ENCODE measurements at places on chromosomes 6 and 20.
A peak's percentile ranks its signal among the peaks of the same experiment; 100 is the strongest.

DNA sequence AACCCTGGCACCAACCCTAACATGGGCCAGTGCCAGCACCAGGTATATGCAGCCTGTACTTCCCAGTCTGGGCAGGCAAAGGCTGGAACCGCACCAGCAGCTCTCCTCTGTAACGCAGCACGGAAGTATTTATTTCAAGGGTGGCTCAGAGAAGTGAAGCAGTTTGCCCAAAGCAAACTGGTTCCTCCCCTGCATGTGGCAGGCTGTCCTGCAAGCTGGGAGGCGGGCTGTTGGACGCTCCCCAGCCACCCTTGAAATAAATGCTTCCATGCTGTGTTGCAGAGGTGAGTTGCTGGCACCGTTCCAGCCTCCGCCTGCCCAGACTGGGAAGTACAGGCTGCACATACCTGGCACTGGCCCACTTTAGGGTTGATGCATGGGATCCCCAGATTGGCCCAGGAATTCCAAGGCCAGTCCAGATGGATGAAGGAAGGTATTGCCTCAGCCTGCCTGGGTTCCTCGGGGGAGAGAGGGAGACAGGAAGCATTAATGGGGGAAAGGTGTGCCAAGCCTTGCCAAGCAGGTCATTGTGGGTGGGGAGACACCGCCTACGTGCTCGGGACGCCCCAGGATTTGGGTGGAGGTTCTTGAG is 49.8 kb downstream of the PPARD start:
- DNase-seq = no peak

GRCh38 chr6:163122365-163122764 is 292.2 kb upstream of the QKI start:
- DNase-seq = no peak

- DNase-seq = no peak
Measured at GRCh38 chr6:163180874-163181541, 233.5 kb upstream of the QKI start.

DNA sequence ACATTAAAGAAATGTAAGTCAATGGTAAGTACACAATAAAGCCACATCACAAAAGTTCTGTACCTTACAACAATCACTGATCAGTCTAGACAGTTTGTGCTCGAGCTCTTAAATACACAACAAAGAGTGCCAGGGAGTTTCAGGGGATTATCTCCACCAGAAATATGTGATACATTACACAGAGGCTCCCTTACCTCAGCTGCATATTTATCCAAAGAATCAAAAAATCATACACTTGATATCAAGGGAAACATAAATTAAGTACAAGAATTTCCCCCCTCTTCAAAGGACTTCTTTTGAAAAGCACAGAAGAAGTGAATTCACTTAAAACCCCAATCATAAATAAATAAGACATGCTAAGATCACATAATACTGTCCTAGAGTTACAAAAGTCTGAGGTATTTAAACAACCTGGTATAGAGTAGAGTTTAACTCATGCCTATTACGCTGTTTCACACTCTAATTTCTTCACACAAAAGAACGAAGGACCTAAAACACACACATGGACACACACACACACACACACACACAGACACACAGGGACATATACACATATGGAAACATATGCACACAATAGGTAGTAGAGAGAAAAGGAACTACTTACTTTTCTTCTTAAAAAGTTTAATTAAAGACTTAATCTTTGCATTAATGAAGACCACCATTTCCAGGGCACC is 528 bp downstream of the NHSL1 start:
- no peak for DNase-seq

GRCh38 chr6:125824946-125825771 is 34.4 kb downstream of the NCOA7 start:
- no peak for DNase-seq

GRCh38 chr6:32222333-32223230 is 1.3 kb downstream of the NOTCH4 start:
- no peak for DNase-seq

- DNase-seq = no peak
Measured at GRCh38 chr6:33628401-33628964, 7.4 kb downstream of the ITPR3 start.

GRCh38 chr6:139164001-139164400 is 29.1 kb downstream of the HECA start:
- DNase-seq = no peak

DNA sequence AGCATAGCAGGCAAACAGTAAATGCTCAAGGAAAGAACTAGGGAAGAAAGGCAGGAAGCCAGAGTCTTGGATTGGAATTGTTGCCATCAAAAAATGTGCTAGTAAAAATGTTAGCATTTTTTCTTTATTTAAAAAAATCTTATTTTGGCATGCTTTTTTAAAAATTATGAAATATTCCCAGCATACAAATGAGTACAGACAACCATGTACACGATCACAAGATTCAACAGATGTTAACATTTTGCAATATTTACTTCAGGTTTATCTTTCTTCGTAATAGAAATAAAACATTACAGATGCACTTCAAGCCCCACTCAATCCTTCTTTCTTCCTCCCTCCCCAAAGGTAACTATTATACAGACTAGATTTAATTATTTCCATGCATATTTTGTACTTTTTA is 27.4 kb upstream of the NOP56 start:
- no peak for DNase-seq

GRCh38 chr6:75155631-75156030 is 50.2 kb downstream of the COL12A1 start:
- no peak for DNase-seq

DNA sequence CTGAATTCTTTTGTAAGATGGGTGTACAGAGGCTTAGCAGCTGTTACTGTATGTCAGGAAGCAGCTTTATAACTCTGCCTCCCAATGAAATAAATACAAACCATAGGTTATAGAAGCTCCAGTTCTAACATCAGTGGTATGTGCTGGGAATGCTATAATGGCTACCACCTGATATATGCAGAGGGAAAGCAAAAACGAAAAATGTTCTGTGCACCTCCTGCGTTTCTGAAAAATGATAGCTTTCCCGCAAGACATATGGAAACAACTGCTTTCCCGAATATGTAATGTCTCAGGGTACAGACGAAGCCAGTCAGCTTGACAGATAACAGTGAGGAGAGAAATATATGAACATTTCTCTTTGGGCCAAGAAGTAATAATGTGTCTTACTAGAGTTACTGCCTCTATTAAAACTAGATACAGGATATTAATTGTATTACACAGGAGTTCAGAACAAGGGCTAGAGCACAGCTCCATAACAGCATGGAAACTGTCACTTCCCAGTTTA is 517.0 kb upstream of the NRSN1 start:
- no peak for DNase-seq

DNA sequence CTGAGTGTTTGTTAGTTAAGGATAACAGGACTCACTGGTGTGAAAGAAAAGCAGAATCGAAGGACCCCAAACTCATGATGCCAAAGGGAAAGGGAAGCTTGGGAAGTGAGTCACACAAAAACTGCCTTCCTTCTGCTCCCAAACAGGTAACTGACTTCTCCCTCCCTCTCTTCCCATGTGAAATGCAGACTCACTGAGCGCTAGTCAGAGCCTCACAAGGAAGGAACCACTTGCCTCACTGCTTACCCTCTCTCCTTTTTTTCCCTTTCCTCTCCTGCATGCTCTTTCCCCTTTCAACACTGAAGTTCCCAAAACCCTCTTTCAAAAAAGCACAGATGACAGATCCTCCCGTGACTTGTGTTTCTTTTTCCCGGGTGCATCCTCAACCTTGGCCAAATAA is 56.4 kb downstream of the LYRM4 start:
- DNase-seq = no peak

- DNase-seq = no peak
Measured at GRCh38 chr6:41557335-41557734, 11.2 kb downstream of the FOXP4 start.

DNA sequence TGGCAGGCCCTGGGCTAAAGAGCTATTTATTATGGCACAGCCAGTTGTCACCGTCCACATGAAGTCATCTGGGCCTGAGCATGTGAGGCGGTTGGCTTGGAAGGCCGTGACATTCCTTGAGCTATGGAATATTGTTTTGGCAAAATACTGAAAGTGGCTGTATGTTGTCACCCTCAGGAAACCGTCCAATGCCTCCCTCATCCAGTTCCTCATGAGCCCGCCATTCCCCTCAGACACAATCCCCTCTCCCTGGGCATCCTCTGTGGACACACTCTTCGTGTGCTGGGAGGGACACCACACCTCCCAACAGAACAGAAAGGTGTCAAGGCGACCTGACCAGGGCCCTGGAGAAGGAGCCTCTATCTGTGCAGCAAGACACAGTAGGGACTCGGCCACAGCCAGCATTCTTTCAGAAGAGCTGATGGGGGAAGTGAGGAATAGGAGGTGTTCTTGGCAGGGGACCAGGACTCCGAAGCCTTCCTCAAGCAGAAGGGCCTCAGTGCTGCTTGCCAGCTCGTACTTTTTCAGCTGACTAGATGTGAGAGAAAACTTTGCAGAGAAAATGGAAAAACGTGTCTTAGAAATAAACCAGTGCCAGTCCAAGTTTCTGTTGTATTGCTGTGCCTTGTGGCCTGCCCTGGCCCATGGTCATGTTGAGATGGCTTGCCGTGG is 120.5 kb downstream of the SOD2 start:
- no peak for DNase-seq

DNA sequence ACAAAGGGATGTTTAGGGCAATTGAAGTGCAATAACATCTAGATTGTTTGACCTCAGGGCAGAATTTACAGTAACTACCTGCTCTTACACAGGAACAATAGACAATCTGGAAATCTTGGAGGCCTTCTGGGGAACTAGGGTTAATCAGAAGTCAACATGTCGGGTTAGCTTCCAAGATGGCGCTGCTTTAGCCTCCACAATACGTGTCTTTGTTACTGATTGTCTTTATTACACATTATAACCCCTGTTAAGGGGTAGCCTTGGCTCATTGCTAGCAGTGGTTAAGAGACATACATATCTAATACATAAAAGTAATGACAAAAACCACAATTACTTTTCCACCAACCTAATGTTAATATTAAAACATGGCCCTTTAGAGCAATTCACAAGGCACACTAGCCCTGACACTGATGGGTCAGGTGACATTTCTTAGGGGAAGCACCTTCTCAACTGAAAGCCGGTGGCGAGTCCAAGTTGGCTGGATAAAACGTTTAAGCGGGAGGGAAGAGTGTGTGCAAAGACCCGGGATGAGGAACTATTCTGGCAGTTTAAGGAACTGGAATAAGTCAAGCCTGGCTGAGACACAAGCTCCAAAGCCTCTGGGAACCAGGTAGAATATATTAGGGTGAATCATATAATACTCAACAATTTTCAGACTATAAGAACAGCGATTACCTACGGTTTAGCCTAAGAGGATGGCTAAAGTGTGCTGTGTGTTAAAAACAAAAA is 236.9 kb downstream of the BCAS1 start:
- DNase-seq = no peak

DNA sequence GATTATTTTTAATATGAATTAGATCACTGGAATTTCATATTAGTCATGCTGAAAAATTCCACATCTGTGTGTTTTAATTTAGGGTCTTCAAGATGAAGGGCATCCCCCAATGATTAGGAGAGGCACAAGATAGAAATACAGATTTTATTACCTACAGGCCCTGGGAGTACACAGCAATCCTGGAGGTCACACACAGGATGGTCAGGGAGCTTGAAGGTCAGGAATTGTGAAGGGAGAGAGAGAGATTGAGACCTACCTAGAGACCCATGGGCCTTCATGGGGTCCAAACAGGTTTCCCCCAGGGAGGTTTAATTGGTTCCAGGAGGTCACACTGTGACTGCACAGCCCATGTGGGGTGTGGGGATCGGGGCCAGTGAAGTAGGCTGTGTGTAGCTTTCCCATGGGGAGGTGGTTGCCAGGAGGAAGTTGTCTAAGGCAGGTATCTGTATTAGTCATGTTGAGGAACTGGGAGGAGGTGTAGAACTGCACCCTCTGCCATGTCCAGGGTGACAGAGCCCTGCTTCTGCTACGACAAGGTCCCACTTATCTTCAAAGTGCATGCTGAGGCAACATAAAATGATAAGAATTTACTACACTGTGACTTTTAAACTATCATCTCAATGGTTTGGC is 18.3 kb downstream of the SNX9 start:
- DNase-seq = no peak

DNA sequence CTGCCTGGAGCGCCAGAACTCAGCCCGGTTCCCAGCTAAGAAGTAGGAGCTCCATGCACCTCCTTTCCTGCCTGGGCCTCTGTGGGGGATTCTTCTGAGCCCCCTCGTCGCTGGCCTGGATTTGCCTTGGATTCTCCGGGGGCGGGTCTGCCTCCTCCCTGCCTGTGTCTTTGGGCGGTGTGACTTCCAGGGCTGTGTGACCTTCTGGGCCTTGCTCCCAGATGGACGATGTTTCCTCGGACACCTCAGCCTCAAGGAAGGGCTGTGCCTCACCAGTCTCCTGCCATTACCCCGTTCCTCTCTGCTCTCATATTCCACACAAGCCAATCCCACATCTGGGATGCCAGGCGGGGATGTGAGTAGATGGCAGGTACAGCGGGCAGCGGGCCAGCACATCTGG is 76.8 kb downstream of the ERMARD start:
- DNase-seq = no peak

GRCh38 chr6:17621003-17621402 is 20.9 kb downstream of the FAM8A1 start:
- no peak for DNase-seq

GRCh38 chr20:17659801-17660200 is 22.2 kb downstream of the RRBP1 start:
- DNase-seq = no peak

DNA sequence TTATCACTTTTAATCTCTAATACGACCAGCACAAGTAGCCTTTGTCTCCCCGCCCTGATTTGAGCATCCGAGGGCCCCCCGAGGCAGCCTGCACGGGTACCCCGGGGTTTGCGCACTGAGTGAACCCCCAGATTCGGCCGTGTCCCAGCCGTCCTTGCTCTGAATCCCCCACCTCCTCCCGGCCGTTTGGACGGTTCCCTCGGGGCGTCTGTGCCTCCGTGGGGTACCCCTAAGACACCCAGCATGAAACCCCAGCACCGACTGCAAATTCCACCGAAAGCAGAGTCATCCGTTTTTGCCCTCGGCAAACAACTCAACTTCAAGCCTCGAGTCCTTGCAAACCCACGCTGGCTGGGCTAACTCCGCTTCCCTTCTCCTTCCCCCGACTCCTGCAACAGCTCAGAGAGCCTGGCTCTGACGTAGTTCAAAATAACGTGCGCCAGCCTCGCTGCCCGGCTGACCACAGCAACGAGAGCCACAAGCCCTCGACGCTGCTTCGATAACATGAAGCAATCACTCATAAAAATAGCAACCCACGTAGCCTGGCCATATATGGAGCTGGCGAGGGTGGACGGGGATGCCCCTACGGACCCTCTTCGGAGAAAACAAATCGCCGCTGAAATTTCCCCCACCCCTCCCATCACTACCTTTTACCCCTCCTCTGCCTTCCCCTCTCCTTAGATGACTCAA is 764 bp upstream of the SNAP25 start:
- DNase-seq = peak; percentile 14

DNA sequence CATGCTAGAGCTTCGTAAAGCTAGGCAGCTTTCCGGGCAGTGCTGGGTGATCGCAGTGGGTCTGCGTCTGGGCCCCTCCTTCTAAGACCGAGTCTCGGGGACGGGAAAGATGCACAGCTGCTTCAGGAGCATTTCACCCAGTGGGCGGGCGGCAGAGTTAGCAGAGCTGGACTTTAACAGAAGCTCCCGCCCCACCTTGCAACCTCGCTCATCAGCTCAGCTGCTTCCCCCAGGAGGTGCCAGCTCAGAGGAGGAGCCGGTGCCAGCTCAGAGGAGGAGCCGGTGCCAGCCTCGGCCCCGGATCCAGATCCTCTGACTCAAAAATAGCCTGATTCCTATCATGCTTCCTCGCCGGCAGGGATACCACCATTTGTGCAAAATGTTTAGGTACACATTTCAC is 94.5 kb upstream of the RPS6KA2 start:
- DNase-seq = no peak

- DNase-seq = no peak
Measured at GRCh38 chr6:109118337-109118736, 23.0 kb downstream of the CEP57L1 start.

- DNase-seq = no peak
Measured at GRCh38 chr20:52586660-52587059, 385.5 kb upstream of the TSHZ2 start.
